ENCODE measurements at places on chromosomes 2 and 18.

DNA sequence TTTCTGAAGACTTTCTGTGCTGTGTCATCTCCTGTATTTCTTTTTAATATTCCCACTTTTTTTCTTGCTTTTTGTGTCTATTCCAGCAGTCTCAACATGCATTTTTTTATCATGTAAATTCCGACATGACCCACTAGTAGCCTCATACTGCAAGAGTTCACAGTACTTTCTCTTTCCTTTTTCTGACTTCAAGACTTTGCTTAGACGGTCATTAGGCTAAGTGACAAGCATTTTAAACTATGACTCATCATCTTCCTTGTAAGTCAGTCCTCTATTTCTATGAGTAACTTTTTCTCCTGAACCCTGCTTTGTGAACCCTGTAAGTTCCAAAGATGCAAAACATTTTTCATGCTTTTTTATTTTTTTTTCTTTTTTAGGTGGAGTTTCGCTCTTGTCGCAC is 381.2 kb downstream of the TXNL1 start:
- no peak for DNase-seq

DNA sequence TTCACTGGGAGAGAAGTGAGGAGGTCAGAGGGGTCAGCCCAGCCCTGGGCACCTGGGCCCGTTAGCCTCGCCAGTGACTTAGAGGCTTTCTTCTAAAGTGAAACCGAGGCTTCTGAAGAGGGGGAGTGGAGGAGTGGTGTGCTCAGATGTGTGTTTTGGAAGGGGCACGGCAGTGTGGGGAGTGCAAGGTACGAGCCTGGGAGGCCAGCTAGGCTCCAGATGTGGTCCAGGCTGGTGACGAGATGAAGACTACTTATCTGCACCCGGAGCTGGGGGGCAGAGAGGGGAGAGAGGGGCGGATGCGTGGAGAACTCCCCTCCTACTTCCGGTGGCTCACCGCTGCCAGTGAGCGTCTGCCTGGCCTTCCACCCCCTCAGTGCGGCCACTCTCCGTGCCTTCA is 371.3 kb upstream of the HS6ST1 start:
- no peak for DNase-seq

GRCh38 chr2:139217641-139218040 is 437.5 kb upstream of the NXPH2 start:
- DNase-seq = no peak

DNA sequence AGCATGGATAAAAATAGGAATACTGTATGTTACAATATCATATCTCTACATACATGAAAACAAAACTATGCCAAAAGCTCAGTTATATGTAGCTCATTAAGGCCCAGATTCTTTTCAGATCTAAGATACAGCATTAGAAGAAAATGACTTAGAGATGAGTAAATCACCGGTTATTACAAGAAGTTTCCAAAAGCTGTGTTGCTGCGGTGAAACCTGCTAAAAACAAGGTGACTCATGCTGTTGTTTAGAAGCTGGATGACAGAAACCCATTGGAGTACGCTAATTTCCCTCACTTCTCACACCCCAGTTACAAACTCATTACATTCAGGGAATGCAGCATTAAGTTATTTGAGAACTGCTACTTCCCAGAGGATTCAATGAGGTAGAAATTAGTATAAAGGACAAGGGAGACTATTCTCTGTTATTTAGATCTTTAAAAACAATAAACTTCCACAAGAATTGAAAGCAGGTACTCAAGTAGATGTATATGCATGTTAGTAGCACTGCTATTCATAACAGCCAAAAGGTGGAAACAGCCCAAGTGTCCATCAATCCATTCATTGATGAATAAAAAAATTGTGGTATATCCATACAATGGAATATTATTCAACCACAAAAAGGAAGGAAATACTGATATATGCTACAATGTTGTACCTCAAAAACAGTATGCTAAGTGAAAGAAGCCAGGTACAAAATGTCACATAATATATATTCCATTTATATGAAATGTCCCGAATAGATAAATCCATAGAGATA is 32.6 kb downstream of the RBKS start:
- no peak for DNase-seq

GRCh38 chr2:75324141-75324540 is 124.8 kb upstream of the TACR1 start:
- no peak for DNase-seq

GRCh38 chr2:176133389-176133788 is 3.9 kb downstream of the HOXD8 start:
- DNase-seq = no peak

DNA sequence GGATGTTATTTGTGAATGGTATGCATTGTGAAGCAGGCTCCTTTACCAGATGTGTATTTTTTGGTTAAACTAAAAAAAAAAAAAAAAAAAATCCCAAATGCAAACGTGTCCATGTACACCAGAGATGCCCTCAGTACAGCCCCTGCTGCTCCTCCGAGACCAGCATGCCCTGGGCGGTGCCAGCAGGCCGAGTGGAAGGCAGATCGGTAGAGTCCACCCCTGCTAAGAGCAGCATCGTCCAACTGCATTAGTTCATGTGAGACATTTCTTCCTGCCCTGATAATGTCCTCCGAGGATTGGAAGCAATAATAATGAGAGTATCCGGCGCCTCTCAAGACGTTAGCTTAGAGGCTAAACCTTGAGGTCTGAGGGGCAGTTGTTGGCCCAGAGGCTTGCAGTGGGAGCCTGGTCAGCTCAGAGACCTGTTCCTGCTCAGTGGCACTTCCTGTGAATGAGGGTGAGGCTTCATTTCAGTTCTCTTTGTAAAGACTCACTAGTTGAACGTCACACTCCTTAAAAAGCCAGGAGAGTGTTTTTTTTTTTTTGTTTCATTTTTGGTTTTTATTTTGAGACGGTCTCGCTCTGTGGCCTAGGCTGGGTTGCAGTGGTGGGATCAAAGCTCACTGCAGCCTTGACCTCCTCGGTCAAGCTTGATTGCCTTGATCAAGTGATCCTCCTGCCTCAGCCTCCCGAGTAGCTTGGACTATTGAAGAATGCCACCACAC is 5.6 kb downstream of the SLC66A3 start:
- DNase-seq = peak; percentile 30

All from transverse colon (tissue), 4 donors.